SW 1271 (cell line): ENCODE measurements at places on chromosomes 6 and 20.

DNA sequence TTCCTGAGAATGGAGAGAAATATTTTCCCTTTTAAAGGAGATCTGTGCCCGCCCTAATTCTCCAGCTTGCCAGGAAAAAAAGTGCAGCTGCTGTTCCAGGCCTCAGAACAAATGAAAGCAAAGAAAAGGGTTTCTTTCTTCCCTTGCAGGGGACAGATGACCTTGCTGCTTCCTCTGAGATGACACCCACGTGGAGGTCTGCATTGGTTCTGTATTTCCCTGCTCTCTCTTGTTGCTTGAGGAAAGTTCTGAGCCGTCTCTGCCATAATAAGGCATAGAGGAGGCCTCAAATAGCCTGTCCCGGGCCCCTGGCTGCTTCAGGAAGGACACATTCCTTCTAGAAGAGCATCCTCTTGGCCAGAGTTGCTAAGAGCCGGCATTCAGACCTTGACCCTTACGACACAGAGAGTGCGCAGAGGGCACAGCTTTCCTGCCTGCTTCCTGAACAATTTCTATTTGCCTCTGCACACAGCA is 501.8 kb upstream of the SULF2 start:
- DNase-seq = no peak

GRCh38 chr20:53077373-53078205 is 105.4 kb downstream of the TSHZ2 start:
- DNase-seq = no peak

DNA sequence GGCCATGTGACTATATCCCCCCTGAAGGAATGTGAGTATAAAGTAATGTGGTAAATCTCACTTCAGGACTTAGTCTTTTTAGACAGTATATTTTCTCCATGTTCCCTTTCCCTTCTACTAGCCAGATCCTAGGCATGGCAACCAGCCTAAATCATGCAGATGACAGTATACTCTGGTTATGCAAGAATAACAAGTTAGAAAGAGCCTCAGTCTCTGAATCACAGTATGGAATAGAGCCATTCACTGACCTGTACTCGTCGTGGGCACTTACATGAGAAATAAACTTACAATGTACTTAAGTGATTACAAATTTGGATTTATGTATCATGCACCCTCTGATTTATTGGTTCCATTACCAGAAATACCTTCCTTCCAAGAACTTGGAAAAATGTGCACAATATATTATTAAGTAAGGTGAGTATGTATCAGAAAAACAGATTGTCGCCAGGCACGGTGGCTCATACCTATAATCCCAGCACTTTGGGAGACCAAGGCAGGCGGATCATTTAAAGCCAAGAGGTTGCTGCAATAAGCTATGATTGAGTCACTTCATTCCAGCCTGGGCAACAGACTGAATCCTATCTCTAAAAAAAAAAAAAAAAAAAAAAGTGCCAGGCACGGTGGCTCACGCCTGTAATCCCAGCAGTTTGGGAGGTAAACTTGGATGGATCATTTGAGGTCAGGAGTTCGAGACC is 25.1 kb upstream of the FAM8A1 start:
- DNase-seq = no peak

GRCh38 chr20:46544576-46544975 is 5.9 kb downstream of the OCSTAMP start:
- DNase-seq = no peak

- DNase-seq = peak; percentile 47
Observed at GRCh38 chr20:56630506-56631317, 1.6 kb downstream of the TFAP2C start.

- peak; percentile 99 for DNase-seq
Observed at GRCh38 chr6:31652925-31653724, 664 bp upstream of the BAG6 start.

GRCh38 chr20:40689100-40689942 is at the start of gene MAFB:
MAFB (minus strand) TSS chr20:40689236; CDS start chr20:40688850, 386 bp downstream.
- DNase-seq = peak; percentile 64

DNA sequence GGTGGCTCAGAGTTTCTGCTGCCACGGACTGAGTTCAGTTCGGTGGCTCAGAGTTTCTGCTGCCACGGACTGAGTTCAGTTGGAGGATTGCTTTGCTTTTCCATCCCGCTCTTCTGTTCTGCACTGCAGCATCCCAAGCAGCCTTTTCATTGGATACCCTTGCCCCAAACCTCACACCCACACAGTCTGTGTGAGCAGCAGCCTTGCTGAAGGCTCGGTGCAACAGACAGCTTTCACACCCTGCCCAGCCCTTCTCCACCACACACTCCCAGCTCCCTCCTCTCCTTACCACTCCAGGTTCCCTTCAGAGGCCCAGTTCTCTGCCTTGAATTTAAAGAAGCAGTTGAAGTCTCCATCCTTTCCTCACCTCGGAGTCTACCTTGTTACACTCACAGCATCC is 52.5 kb upstream of the CHD6 start:
- no peak for DNase-seq

DNA sequence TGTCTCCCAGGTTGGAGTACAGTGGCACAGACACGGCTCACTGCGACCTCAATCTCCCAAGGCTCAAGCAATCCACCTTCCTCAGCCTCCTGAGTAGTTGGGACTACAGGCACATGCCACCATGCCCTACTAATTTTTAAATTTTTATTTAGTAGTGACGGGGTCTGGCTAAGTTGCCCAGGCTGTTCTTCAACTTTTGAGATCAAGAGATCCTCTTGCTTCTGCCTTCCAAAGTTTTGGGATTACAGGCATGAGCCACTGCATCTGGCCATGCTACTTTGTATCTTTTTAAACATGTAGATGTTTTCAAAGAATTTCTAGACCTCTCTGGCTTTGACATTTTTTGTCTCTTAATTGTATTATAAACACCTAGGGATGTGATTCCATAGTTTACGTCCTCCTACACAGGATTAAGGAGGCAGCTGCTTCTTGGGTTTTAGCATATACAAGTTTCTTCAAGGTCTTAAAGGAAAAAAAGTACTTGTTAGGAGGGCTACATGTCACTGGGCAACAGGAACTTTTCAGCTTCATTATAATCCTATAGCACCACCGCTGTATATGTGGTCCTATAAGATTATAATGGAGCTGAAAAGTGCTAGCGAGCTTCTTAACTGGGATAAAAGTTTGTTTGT is 1.3 kb downstream of the ADAT2 start:
- no peak for DNase-seq

DNA sequence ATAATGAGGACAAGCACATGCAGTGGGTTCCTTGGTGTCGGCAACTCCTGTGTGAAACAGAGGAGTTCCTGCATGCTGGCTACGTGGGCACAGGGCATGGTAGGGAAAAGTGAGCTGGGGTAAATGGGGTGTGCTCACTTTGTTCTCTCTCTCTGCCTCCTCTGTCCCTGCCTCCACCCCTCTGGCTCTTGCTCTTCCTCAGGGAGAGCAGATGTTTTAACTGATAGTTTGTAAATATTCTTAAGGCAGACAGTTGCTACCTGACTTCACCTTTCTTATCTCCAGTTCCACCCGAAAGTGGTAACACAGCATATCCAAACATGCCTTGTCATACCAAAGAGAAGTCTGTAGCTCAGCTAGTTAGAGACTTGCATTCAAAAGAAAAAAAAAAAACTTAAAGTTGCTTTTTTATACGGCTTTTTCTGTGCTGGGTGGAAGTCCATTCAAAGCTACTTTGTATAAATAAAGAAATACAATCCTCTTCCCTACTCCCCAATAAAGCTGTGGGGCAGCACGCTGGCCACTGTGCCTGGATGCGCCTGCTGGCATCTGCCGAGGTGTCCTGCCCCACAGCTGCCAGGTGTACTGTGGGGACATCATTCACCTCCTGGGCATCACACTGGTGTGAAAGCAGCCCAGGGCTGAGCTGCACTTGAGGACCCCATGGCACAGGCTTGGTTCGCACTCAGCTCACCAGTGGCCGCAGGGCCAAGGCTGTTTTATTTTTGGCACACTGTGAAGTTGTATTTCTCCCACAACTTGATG is 93.6 kb downstream of the FOXC1 start:
- DNase-seq = no peak

DNA sequence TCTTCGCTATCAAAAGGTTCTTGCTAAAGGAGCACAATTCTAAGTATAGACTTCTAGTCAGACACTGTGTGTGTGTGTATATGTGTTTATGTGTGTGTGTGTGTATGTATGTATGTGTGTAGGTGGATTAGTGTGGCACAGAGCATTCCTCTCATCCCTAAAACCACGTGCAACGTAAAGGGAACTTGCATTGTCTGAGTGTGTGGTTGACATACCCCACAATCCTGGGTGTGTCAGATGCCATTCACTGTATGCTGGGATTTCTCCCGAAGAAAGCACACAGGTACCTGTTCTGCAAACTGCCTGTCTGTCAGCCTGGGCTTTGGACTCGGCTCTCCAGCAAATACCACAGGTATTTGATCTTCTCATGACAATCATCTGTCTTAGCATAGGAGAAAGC is 42.3 kb upstream of the TBC1D7 start:
- DNase-seq = no peak

- no peak for DNase-seq
Observed at GRCh38 chr6:29797135-29797534, 30.5 kb upstream of the HLA-G start.

DNA sequence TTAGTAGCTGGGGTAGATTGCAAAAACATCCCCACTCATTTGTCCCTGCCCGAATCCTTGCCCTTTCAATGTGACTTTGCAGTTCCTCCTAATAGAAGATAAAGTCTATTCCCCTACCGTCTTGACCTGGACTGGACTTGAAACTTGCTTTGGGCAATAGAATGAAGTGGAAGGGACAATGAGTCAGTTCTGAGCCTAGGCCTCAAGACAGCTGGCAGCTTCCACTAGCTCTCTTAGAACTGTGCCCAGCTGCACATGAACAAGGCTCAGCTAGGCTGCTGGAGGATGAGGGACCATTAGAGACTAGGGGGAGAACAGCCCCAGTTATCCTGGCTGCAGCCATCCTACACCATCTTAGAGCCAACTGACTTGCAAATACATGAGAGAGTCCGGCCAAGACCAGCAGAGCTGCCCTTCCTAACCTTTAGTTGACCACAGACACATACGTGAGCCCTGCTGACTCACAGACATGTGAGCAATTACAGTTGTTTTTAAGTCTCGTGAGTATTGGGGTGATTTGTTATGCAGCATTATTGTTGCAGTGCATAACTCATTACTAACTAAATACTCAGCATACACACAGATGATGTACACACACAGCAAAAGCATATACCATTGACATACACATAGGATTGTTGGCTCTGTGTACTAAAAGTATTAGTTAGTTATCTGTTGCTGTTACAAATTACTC is 105.5 kb downstream of the DHX35 start:
- DNase-seq = no peak

DNA sequence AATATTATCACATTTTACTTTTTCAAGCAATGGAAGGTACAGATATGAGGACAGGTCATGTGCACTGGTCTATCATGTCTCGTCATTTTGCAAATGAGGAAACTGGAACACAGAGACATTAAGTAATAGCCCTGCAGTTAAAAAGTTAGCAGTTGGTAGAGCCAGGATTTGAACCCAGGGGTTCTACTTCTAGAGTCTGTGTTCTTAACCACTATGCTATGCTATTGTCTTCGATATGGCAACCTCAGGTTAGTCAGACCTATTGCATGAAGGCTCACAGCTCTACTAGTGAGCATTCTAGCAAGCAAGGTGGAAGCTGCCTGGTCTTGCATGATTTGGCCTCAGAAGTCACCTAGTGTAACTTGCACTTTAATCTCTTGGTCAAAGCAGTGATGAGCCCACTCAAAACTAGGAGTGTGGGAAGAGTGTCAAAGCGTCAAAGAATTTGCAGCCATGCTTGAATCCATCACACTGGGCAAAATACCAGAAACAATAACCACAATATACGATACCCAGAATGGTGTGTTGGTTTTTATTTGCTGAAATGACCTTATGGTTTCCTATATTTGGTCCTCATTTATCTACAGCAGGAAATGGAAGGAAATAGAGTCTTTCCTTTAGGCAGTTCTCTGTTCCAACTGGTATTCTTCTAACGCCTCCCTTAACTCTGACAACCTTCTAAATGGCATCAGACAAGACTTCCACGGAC is 20.4 kb upstream of the BMP2 start:
- DNase-seq = no peak

- no peak for DNase-seq
Observed at GRCh38 chr6:111799576-111800258, 73.5 kb downstream of the FYN start.

GRCh38 chr6:12101653-12102312 is 89.7 kb downstream of the HIVEP1 start:
- DNase-seq = no peak

DNA sequence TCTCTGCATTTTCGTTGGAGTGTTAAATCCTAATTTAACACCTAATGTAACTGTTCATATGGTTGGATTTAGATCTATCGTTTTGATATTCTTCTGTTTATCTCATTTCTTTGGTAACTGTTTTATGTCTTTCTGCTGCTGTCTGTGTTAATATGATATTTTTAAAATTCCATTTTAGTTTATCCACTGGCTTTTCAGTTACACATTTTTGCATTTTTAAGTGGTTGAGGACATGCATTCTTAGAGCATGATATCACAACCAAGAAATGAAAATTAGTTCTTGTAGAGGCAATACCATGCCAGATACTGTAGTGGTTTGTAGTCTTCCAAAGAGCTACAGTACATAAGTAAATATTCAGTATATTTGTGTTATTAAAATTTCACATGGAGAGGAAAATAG is 58.6 kb downstream of the LIN28B start:
- DNase-seq = no peak

DNA sequence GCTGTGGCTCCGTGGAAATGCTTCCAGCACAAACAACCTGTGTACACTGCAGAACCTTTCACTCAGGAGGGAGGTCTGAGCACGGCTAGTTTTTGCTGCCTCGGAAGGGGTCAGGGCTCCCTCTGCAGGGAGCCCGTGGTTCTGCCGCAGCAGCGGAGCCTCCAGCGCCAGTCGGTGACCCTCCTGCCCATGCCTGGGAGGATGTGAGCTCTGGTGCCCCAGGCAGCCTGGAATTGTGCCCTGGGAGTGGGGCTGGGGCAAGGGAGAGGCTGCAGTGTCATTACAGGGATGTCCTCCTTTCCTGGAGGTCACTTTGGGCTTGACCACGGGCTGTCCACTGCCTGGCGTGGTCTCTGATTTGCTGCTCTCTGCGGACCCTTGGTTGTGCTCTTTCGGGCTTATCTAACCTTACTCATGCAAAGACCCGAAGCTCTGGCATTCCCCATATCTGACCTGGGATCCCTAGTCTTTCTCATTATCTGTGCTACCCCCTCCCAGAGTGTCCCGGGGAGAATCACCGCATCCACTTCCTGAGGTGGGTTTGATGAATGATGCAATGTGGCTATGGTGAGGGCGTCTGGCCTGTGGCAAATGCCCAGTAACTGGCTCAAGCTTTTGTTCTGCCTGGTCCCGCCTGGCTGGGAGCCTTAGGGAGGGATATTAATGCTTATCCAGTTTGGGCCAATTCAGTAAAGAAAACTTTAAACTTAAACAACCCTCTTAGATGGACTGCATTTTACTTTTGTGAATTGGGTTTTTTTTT is 59.6 kb upstream of the TAGAP start:
- no peak for DNase-seq
